Activated T-helper 1 cell treated with anti-CD3 and anti-CD28 coated beads, Interleukin-2, amount 50 U/mL, for 16 hours (primary cell): ENCODE measurements at places on chromosomes 1 and 21.

DNA sequence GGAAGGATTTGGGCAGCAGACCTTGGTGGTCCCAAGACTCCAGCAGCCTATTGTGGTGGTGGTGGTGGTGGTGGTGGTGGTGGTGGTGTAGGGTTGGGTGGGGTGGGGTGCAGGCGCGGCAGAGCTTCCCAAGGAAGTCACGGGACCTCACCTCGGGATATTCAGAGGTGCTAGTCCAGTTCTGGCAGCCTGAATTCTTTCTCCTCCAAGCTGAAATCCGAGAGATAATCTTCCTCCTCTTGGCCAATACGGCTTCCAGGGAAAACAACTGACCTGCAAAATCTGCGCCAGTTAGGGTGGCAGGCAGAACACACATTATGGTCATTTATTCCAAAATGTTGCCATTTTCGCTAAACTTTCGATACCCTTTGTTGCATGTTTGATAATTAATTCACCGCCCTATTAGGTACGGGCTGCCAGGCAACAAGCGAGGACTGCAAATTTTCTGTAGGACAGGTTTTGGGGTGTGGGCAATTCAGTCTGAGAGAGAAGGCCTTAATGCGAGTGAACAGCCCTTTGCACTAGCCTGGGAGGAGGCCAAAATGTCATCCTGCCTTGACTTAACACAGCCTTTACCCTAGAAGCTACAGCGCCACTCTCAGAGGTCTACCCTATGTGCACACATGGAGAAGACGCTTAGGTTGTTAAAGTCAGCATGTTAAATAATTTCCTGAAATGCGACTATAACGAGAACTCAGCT lies 33.2 kb upstream of the BSDC1 start:
- no peak for DNase-seq

GRCh38 chr21:44654576-44655175 lies at the start of gene KRTAP12-4:
Gene KRTAP12-4 (minus strand): TSS chr21:44654659. CDS start chr21:44654614, 45 bp downstream.
- DNase-seq, result no peak

DNA sequence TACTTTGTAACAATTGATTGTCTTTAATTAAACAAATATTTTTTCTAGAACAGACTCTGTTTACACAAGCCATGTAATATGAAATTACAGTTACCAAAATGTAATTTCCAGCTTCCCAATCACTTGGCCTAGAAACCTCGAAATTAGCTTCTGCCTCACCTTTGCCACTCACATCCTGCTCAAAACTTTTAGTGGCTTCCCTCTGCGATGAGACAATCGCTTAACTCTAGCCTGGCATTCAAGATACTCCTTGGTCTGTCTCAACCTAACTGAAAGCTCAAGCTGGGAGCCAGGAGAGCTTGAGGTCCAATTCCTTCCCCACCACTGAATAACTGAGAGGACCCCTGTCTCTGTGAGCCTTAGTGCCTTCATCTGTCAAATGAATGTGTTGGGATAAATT lies 42.8 kb downstream of the GFI1 start:
- no peak for DNase-seq

DNA sequence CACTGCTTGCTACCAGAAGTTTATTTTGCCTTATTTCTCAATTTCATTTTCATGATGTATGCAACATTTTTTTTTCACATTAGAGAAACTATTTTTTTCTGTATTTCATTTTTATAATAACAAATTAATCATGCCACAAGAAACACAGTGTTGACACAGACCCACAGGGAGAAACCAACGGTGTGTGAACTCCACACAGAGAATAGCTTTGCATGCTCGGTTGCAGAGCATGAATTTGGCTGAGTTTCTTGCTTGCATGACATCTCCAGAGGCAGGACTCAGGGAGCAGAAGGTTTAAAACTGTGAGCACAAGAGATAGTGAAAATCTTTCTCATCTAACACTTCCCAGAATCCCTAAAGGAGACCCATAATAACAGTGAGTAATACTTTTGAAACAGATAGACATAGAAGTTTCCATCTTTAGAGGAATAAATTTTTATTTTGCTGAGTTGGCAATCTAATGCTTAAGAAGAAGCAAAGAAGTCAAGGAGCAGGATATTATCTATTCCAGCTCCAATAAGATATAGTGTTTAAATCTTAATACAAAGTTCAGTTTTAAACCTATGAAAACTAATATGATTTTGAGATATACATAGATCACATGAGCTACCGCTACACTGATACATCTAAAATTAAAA lies 890.9 kb downstream of the MRPL39 start:
- DNase-seq, result no peak

DNA sequence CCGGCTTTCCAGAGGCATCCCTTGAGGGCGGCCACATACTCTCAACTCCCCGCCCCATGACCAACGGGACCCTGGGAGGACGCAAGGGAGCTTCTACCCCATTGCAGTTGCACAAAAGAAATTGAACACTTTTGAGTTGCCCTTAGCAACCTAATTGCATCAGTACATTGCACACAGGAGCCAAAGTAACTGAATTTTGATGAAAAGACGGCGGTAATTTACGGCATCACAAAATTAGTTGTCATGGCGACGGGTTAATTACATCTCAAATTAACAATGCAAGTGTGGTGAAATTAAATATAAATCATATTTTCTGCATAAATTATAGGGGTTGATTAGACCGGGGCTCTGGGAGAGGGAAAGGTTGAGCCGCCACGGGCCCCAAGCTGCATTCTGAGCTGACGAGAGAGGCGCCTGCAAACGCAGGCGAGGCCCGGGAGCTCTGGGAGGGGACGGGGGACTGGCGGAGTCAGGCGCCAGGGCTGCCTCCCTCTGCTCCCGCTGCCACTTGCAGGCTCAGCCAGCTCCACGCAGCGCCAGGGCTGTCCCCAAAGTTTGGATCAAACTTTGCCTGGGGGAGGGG lies 61.4 kb downstream of the CASZ1 start:
- DNase-seq, result no peak

DNA sequence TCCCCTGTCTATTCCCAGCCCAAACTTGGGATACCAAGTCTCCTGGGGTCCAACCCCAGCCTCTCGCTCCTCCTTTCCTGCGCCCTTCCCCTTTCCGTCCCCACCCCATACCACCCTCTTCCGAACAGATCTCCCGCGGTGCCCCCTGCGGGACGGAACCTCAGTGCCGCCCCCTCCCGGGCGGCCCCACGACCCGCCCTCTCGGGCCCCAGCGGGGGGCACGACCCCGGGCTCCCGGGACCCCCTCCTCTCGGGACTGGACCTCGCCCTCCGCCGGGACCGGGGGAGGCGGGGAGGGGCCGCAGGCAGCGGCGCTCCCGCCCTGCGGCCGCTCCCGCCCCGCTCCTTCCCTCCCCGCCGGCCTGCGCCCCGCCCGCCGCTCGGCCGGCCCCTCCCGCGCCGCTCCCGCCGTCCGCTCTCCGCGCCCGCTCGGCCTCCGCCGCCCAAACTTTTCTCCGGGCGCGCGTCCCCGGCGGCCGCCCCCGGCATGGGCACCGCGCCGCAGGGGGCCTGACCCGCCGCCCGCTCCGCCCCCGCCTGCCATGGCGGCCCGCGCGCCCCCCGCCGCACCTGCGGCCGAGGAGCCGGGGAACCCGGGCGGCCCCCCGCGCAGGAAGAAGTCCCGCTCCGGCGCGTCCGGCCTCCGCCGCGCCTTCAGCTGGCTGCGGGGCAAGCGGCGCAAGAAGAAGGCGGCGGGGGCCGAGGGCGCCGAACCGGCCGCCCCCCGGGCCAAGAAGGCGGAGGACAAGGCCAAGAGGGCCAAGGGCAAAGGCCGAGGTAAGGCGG lies 39.0 kb upstream of the SYNC start:
- DNase-seq, result no peak

- no peak for DNase-seq
Observed at GRCh38 chr1:167233373-167233772, 12.7 kb downstream of the POU2F1 start.

- DNase-seq, result no peak
Observed at GRCh38 chr1:222920169-222920568, 105.3 kb downstream of the DISP1 start.

DNA sequence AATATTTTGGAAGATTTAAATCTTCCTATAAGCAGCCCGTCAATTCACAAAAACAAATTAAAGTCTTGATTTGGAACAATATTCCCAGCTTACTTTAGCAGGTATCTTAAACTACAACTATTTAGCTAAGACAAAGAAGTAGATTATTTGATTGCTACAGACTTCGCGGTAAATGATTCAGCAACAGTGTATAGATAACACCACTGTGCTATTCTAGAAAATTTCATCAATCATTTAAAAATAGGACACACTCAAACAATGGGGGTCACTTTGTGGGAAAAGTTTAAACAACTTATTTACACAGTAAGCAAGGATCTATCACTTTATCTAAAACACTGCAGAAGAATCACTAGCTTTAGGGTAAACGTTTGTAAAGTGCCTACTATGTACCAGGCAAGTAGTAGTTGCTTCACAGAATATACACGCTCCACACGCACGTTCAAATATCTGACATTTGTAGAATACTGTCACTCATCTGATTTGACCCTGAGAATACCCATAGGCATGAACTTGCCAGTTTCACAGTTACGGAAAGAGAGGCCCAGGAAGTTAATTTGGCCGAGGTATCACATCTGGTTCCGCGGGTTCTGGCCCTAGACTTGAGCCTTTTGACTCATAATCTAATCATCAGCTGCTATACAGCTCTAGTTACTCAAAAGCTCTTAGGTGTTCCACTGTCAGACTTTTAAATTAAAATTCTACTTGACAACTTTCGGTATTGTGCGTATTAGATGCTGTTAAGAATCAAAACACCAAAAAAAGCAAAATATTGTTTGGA lies 876 bp downstream of the DENND2C start:
- no peak for DNase-seq

GRCh38 chr1:66944330-66945274 lies 19.8 kb downstream of the MIER1 start:
- no peak for DNase-seq

- no peak for DNase-seq
Observed at GRCh38 chr1:177825276-177825901, 144.5 kb downstream of the SEC16B start.

- DNase-seq, result no peak
Observed at GRCh38 chr1:153631047-153632022, 2.5 kb upstream of the CHTOP start.

GRCh38 chr1:37553927-37554808 lies at the start of gene SNIP1:
Gene SNIP1 (minus strand): TSS chr1:37554293. CDS start chr1:37554229, 64 bp downstream.
- peak; percentile 80 for DNase-seq

DNA sequence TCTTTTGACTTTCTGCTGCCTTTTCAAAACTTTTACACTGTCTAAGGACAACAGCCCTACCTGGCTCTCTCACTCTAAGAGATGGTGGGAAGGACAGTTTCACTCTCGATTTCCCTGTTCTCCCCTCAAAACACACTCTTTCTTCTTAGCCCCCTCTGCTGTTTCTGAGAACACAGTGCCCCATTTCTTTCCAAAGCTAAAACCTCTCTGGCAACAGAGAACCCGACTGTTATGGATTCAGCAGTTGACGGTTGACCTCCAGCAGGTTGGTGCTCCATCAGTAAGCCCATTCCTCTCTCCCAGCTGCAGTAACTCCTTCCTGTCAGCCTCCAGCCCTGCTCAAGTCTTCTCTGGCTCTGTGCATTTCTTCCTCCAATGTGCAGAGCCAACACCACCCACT lies 88.2 kb upstream of the ABCD3 start:
- DNase-seq, result no peak

GRCh38 chr1:37588939-37589338 lies 6.8 kb downstream of the GNL2 start:
- DNase-seq, result no peak

GRCh38 chr1:66787641-66788040 lies 13.4 kb downstream of the INSL5 start:
- no peak for DNase-seq

- DNase-seq, result no peak
Observed at GRCh38 chr1:245084551-245084950, 70.2 kb upstream of the KIF26B start.

DNA sequence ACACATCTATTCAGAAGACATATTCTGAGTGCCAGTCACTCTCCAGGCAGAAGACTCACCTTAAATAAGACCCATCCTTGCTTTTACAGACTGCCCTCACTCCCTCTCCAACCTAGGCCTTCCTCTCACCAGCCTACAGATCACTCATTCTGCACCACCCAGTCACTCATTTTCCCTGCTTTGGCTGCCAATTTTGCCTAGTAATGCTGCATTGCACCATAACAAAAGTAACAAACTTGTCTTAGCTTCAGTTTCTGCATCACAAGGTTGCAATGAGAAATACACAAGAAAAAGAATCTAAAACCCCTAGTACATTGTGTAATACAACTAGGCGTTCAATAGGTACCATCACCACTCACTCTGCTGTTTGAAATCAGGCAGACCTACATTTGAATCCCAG lies 292.4 kb downstream of the PLPP3 start:
- DNase-seq, result no peak

DNA sequence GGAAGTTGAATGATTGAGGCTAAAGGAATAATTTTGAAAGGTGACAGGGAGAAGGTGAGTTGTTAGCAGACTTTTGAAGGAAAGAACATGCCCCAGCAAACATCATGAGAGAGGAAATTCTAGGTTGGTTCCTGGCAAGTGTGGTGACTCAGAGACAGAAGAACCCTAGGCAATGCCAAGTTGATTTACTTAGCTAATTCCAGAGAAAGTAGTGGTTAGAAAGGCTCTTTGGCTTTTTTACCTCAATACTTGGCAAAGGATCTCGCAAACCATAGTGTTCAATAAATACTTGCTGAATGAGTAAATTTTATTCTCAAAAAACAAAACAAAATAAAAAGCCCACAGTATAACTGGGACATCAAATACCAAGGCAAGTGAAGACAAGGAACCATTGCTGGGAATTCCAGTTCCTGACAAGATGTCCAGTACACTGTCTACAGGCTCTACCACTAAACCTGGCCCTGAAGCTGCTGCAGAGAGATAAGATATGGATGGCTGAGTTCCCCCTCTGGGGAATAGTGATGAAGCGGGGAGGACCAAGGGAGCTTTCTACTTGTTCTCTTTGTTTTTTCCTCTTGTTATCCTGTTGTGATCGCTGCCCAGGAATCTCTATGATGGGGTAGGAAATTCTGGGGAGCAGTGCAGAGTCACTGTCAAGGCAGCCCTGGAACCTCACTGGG lies 48.2 kb downstream of the IL12RB2 start:
- DNase-seq, result no peak

DNA sequence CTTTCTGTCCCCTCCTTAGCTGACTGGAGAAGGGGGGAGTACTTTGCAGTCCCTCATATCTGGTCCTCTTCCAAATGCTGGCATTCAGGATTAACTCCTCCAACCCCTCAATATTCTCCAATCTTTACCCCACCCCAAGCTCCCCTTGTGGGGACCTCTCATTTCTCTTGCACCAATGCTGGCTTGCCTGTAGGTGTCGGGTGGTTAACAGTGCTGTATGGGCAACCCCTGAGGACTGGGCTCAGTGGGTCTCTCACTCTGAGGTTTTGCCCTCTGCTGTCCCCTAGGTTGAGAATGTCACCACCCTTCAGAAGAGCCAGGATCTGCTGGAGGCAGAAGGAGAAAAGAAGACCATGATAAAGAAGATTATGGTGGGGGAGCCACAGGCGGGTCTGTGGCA lies 27.0 kb downstream of the MROH7 start:
- no peak for DNase-seq
